ENCODE measurements at places on chromosomes 1 and 21.

DNA sequence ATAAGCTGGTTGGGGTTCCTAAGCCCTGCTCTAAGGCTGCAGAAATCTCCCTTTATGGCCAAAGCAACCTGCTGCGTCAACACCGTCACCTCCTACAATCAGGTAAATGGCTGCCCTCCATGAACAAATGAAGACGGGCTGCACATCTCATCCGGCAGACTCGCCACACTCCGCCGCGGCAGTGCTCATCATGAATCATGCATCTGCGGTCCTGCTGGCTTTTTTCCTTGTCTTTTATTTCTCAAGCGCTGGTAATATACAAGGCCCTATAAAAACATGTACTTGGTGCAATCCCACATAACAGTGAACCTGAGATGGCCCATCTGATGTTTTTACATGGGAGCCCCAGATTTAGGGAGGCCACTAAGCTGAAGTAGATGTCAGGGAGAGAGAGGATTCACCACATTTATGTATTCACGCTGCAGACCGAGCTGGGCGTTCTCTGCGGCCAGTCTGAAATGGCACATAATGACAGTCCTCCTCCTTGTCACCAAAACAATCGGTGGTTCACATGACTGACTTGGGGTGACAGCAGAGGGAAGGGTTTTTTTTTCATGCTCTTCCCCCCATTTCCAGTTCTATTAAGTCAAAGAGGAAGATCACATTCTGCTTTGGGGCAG, 91.6 kb downstream of the KAZN start:
- no peak for DNase-seq

GRCh38 chr1:61157468-61157987, 75.2 kb downstream of the NFIA start:
- DNase-seq: no peak

GRCh38 chr1:93713341-93713740, 31.7 kb upstream of the BCAR3 start:
- no peak for DNase-seq

DNA sequence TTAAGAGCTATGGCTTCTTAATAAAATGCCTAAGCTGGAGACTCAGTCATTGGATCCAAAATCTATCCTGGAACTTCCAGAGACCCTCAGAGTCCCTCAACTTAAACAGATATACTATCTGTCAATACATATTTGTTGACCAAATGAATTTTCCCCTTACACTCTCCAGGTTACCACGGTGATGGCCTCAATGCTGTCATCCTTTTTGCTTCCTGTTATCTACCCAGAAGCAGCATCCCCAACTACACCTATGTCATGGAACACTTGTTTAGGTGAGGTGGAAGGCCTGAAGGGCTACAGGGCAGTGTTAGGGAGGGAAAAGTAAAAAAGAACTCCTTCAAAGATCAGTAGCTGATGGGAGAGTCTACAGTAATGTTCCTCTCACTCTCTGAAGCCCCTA, 4.4 kb upstream of the C1orf56 start:
- DNase-seq: no peak

DNA sequence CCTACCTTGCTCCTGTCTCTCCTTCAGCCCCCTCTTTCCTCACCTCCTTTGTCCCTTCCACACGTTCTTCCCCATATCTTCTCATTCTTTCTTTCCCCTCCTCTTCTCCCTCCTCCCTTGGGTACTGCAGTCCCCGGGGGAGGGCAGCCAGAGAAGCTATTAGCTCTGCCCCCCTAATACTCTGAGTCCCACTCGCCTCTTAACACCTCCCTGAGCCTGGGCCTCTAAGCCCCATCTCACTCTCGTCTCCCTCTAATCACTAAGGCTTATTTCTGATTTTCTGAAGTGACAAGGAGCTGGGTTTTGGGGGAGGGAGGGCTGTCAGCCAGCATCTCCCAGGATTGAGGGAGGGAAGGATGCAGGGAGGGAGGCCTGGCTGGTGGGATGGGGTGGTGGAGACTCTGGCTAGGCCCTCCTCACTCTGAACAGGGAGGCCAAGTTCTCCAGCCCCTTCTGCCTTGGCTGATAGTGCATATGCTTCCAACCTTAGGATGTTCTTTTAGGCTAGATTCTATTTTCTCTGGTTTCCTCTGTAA, 25.6 kb upstream of the DMBX1 start:
- no peak for DNase-seq
